ENCODE measurements at places on chromosomes 2 and 18. TPM values are rescaled to one million over a fixed set of nuclear protein-coding genes. Genes with fewer than 3 reads are reported as not detected.

TIGD1 gene
- total RNA-seq: 3.7 TPM

CAD gene
- 49.4 TPM for total RNA-seq

POMC gene
- 0.64 TPM for total RNA-seq

UGT1A10 gene
- total RNA-seq: not detected

DNA sequence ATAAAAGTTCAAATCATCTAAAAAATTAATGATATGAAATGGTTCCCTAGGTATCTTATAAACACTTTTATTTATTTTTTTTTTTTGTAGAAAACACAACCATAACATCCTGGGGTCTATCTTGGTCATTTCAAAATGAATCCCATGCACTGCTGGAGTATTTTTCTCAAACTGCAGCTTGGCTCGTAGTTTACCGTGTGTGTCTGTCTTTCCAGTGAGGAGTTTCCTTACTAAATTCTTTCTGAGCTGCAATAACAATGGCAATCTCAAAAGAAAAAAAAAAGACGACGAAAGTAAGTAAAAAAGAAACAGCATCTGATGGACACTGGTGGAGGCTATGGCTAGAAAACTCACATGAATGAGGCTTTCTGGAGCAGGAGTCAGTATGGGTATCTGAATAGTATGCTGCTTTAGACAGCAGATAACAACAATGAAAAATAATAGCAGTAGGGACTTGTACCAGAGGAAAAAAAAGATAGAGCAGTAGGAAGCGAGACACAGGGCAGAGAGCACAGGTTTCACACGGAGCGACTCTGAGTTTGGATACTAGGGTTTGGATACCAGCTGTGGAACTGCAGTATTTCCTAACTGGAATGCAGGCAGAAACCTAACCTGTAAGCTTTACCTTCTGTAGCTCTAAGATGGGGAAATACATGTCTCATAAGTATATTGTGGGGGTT is 43.5 kb downstream of the CALCRL start:
- no peak overlapping the region for H3K4me3 ChIP-seq
- no peaks in the 10 kb centered on the region for H3K27me3 ChIP-seq
- H3K36me3 ChIP-seq: peaks cover 12% of the 10 kb centered on the region

GRCh38 chr2:207819839-207820784 is 50.4 kb upstream of the FZD5 start:
- peaks cover 12% of the 10 kb centered on the region for H3K4me1 ChIP-seq
- H3K27me3 ChIP-seq: no peaks in the 10 kb centered on the region
- no peak overlapping the region for H3K27ac ChIP-seq
- no peaks in the 10 kb centered on the region for H3K36me3 ChIP-seq
- DNase-seq: no peak

- peak overlapping the region; percentile 90 for H3K27ac ChIP-seq
- H3K4me1 ChIP-seq: peaks cover 55% of the 10 kb centered on the region
- H3K36me3 ChIP-seq: peaks cover 7% of the 10 kb centered on the region
- peak overlapping the region; percentile 95 for H3K4me3 ChIP-seq
- no peak for DNase-seq
These were observed 1.7 kb downstream of the MYO1B start for GRCh38 chr2:191246820-191247380.

- H3K36me3 ChIP-seq: peaks cover 14% of the 10 kb centered on the region
- no peak overlapping the region for H3K27ac ChIP-seq
- no peak for DNase-seq
- peaks cover 8% of the 10 kb centered on the region for H3K27me3 ChIP-seq
- H3K4me3 ChIP-seq: no peak overlapping the region
- H3K4me1 ChIP-seq: peaks cover 31% of the 10 kb centered on the region
These were observed 19.7 kb upstream of the SFXN5 start for GRCh38 chr2:73091164-73091563.

DNA sequence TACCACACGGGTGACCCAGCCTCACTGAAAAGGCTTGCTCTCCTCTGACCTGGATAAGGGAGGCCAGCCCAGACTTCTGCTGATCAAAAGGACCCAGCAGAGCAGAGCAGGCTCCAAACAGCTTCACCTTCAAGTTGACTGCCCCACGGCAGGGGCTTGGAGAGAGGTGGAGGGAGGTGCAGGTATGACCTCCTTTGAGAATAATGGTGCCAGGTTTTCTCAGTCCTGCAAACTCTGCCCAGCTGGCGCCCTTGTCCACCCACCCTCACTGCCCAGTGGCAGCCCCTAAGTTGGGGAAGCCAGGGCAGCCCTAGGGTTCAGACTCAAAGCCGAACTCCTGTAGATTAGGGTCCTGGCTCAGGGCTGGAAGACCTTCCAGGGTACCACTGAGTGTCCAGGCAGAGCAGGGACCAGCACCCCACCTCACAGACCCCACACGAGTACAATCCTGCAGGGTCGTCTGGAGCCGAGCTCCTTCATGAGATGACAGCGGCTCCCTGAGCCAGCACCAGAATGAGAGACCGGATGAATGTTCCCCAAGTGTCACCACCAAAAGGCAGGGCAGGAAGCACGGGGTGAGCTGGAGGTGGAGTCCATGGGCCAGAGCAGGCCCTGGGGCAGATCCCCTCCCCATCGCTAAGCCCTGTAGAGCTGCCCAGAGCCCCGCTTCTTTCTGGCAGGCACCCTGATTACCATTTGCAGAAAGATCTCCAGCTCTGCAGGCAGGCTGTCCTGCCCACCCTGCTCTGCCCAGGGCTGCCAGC is 3.6 kb upstream of the GPC1 start:
- no peaks in the 10 kb centered on the region for H3K36me3 ChIP-seq
- H3K4me1 ChIP-seq: peaks cover 3% of the 10 kb centered on the region
- DNase-seq: no peak
- H3K27me3 ChIP-seq: peaks cover 10% of the 10 kb centered on the region

GRCh38 chr2:240648155-240648649 is 22.9 kb downstream of the GPR35 start:
- peaks cover 9% of the 10 kb centered on the region for H3K4me1 ChIP-seq
- no peaks in the 10 kb centered on the region for H3K36me3 ChIP-seq
- no peak overlapping the region for H3K27ac ChIP-seq
- H3K27me3 ChIP-seq: peaks cover 10% of the 10 kb centered on the region

- H3K27me3 ChIP-seq: peaks cover 2% of the 10 kb centered on the region
- peaks cover 5% of the 10 kb centered on the region for H3K4me1 ChIP-seq
- no peak overlapping the region for H3K4me3 ChIP-seq
- no peak for DNase-seq
- peaks cover 4% of the 10 kb centered on the region for H3K36me3 ChIP-seq
These were observed 261.3 kb upstream of the CCDC68 start for GRCh38 chr18:55220523-55220922.

- H3K36me3 ChIP-seq: no peaks in the 10 kb centered on the region
- no peaks in the 10 kb centered on the region for H3K4me1 ChIP-seq
- H3K27me3 ChIP-seq: no peaks in the 10 kb centered on the region
- H3K4me3 ChIP-seq: no peak overlapping the region
These were observed 294.4 kb upstream of the CHAC2 start for GRCh38 chr2:53473236-53473635.

DNA sequence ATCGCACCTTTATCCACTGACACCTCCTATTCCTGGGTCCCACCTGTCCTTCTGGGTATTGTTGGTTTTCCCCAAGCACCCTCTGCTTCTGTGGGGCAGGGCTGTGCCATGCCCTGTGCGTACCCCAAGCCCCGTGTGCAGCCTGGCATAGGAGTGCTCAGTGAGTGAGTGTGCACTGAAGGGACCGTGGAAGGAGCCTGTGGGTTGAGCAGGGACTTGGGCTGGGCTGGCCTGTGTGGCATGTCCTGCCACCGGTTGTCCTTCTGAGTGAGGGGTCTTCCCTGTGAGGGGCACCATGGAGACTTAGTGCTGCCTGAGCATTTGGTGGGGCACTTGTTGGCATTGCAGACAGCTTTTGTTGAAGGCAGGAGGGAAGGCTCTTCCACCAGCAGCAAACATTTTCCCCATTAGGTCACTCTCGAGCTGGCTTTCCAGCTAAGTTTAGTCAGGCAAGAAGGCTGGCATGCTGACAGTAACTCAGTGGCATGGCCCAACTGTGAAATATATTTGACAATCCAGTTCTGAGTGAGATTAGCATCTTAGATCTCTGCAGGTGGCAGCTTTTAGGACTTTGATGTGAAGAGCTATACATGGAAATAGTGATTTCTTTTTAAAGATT is 64.7 kb downstream of the LPIN1 start:
- peaks cover 50% of the 10 kb centered on the region for H3K36me3 ChIP-seq
- no peak overlapping the region for H3K27ac ChIP-seq
- peaks cover 3% of the 10 kb centered on the region for H3K27me3 ChIP-seq
- H3K4me1 ChIP-seq: no peaks in the 10 kb centered on the region

DNA sequence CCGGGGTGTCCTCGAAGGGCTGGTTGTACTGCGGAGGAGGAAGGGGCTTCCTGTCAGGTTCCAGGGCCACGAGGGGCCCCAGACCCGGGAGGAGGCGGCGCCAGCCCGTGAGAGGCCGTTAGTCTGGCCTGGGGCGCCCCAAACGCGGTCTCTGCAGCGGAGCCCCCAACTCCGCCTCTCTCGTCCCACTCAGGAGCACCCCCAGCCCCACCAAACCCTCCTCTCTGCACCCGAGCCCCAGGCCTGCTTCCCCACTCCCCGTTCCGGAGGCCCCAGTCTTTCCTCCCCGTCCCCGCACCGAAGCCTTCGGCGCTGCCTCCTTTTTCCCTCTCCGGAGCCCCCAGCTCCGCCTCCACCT is 473 bp downstream of the HJURP start:
- H3K4me1 ChIP-seq: peaks cover 28% of the 10 kb centered on the region
- H3K36me3 ChIP-seq: no peaks in the 10 kb centered on the region
- H3K27me3 ChIP-seq: peaks cover 3% of the 10 kb centered on the region
- peak overlapping the region; percentile 98 for H3K4me3 ChIP-seq
- DNase-seq: no peak

GRCh38 chr2:236162882-236163470 is 5.2 kb downstream of the GBX2 start:
- H3K36me3 ChIP-seq: peaks cover 7% of the 10 kb centered on the region
- no peak overlapping the region for H3K27ac ChIP-seq
- H3K4me3 ChIP-seq: peak overlapping the region; percentile 67
- DNase-seq: no peak
- peaks cover 19% of the 10 kb centered on the region for H3K4me1 ChIP-seq

- H3K4me3 ChIP-seq: no peak overlapping the region
- no peaks in the 10 kb centered on the region for H3K4me1 ChIP-seq
- no peaks in the 10 kb centered on the region for H3K36me3 ChIP-seq
- H3K27me3 ChIP-seq: peaks cover 2% of the 10 kb centered on the region
- no peak for DNase-seq
These were observed 125.7 kb upstream of the FZD5 start for GRCh38 chr2:207895274-207895860.

GRCh38 chr2:43524177-43524965 is 71.5 kb downstream of the THADA start:
- H3K36me3 ChIP-seq: peaks cover 4% of the 10 kb centered on the region
- H3K27ac ChIP-seq: no peak overlapping the region
- no peaks in the 10 kb centered on the region for H3K4me1 ChIP-seq
- no peak for DNase-seq
- H3K27me3 ChIP-seq: no peaks in the 10 kb centered on the region
- no peak overlapping the region for H3K4me3 ChIP-seq

DNA sequence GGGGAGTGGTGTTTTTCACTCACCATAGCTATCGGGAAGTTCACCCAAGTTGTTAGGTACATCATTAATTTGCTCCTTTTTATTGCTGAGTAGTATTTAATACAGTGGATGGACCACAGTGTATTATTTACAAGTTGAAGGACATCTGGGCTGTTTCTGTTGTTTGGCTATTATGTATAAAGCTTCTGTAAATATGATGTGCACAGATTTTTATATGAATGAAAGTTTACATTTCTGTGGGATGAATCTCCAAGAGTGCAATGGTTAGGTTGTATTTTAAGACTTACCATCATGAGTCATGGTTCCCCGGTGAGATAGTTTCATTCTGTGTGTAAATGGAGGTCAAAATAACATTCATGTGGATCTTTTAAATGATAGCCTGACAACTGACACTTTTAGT is 337.4 kb downstream of the PTPRM start:
- H3K4me1 ChIP-seq: peaks cover 16% of the 10 kb centered on the region
- H3K36me3 ChIP-seq: peaks cover 5% of the 10 kb centered on the region
- DNase-seq: no peak
- no peak overlapping the region for H3K4me3 ChIP-seq

DNA sequence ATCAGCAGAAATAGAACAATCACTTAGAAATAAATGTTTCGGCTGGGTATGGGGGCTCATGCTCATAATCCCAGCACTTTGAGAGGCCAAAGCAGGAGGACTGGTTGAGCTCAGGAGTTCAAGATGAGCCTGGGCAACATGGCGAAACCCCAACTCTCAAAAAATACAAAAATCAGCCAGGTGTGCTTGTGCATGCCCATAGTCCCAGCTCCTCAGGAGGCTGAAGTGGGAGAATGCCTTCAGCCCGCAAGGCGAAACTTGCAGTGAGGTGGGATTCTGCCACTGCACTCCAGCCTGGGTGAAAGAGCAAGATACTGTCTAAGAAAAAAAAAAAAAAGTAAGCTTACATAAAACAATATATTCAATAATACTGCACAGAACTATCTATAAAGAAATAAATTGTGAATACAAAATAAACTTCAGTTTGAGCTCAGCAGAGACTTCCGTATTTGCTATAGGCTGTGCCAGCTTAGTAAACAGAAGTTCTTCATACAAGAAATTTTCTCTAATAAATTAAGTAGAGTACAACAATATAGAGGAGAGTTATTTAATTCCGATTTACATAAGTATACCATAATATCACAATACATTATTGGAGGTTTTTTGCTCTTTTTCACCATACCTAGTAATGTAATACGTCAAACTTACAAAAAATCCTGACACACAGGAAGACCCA is 43.6 kb downstream of the SRBD1 start:
- no peaks in the 10 kb centered on the region for H3K27me3 ChIP-seq
- H3K36me3 ChIP-seq: peaks cover 14% of the 10 kb centered on the region
- peaks cover 19% of the 10 kb centered on the region for H3K4me1 ChIP-seq
- peak overlapping the region; percentile 3 for H3K4me3 ChIP-seq

- no peaks in the 10 kb centered on the region for H3K36me3 ChIP-seq
- H3K27ac ChIP-seq: no peak overlapping the region
- H3K4me3 ChIP-seq: no peak overlapping the region
- peaks cover 7% of the 10 kb centered on the region for H3K4me1 ChIP-seq
These were observed 11.1 kb upstream of the DNPEP start for GRCh38 chr2:219398721-219399363.

DNA sequence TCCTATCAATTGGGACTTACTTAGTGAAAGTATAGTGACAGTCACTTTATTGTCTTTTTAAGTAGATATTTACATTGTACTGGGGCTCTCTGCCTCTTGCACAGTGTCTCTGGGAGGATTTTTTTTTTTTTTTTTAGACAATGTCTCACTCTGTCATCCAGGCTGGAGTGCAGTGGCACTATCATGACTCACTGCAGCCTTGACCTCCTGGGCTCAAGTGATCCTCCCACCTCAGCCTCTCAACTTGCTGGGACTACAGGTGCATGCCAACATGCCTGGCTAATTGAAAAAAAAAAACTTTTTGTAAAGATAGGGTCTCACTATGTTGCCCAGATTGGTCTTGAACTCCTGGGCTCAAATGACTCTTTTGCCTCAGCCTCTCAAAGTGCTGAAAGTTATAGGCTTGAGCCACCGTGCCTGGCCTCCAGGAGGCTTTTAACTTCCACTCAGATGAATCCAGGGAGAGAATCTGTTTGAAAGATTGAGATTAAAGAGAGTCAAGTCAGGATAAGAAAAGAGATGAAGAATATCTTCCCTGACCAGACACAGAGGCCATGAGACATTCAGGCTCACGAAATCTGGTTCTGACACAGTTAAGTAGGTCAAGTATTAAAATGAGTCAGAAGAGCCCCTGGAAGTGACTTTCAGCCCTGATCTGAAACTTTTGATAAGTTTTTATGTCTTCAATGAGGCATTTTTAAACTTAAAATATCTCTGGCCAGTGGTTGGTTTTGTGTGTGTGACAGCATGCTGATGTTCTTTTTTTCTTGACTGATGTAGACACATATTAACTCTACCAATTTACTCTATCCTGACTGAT is 18.3 kb downstream of the ARHGEF33 start:
- no peaks in the 10 kb centered on the region for H3K4me1 ChIP-seq
- peaks cover 2% of the 10 kb centered on the region for H3K27me3 ChIP-seq
- no peak for DNase-seq
